Frontal cortex (tissue), 4 donors: ENCODE measurements at places on chromosomes 7 and 10. TPM values are rescaled to one million over a fixed set of nuclear protein-coding genes. Genes with fewer than 3 reads are reported as not detected.

Gene TRPV5
- not detected for total RNA-seq

Gene NAT16
- 0.82 TPM for total RNA-seq

Gene ZNF485
- 8.2 TPM for total RNA-seq

Gene MALRD1
- 1.2 TPM for total RNA-seq

Gene UCMA
- total RNA-seq, result not detected

Gene SRPK2
- total RNA-seq, result 249 TPM

Gene LBX1
- total RNA-seq, result not detected

Gene FKBP6
- not detected for total RNA-seq

DNA sequence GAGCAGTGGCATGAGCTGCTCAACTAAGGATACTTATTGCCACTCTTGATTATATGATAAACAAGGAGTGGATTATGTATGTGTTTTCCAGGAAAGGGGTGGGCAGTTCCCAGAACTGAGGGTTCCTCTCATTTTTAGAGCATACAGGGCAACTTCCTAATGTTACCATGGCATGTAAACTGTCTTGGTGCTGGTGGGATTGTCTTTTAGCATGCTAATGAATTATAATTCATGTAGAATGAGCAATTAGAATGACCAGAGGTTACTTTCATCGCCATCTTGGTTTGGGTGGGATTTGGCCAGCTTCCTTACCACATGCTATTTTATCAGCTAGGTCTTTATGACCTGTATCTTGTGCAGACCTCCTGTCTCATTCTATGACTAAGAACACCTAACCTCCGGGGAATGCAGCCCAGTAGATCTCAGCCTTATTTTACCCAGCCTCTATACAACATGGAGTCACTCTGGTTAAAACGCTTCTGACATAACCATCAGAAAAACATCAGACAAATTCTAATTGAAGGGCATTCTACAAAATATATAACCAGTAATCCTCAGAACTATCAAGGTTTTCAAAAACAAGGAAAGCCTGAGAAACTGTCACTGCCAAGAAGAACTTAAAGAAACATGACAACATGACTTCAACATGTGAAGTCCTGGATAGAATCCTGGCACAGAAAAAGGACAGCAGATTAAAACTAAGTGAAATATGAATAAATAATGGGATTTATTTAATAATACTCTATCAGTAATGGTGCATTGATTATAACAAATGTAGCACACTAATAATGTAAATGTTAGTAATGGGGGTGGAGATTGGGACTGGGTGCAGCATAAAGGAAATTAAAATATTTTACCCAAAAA is 365.0 kb downstream of the SEMA3D start:
- no peak for DNase-seq

- no peak for DNase-seq
Observed at GRCh38 chr10:44259090-44259874, 125.6 kb downstream of the CXCL12 start.

- DNase-seq, result no peak
Observed at GRCh38 chr10:72080042-72080975, 8.0 kb downstream of the SPOCK2 start.

- DNase-seq, result no peak
Observed at GRCh38 chr7:115906731-115907130, 123.8 kb downstream of the TFEC start.

- no peak for DNase-seq
Observed at GRCh38 chr10:110851020-110851612, 20.6 kb upstream of the PDCD4 start.

DNA sequence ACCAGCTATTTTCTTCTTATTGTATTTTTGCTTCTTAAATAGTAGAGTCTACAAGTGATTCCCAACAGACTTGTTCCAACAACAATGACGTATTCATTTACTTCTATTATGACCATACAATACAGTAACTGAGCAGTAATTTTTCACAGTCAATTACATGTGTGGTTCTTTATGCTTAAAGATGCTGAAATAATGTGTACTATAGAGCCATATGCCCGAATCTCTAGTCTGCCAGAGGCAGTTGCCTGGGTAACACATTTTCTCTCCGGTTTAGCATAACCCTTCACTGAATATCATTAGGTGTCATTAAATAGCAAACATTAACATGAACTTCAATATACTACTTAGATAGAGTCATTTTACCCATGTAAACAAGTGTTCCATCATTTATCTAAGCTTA is 75.0 kb downstream of the SLC25A13 start:
- no peak for DNase-seq

DNA sequence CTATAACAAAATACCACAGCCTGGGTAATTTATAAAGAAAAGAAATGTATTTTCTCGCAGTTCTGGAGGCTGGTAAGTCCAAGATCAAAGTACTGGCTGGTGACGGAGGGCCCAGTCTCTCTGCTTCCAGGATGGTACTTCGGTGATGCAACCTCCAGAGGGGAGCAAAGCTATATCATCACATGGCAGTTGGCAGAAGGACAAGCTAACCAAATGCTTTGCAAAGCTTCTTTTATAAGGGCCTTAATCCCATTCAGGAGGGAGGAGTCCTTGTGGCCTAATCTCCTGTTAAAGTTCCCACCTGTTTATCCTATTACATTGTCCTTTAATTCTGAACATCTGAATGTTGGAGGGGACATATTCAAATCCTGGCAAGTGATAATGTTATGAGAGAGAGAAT is 134.1 kb upstream of the SP4 start:
- DNase-seq, result no peak

- peak; percentile 22 for DNase-seq
Observed at GRCh38 chr7:94449151-94449725, 54.5 kb downstream of the COL1A2 start.

DNA sequence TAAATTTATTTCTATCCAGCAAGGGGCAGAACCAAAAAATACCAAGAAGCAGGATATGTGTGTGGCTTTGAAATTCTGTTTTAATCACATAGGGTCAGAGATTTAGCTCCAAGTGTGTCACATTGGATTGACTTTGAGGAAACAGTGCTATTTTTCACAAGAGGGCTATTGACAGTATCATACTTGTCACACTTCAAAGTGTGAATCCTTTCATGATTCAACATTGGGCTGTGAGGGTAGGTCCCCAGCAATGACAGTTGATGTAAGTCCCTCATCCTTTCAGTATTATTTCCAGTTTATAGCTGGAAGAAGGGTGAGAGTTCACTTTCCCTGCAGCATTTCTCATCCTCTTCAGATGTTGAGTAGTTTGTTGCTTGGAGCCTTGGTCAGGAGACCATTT is 7.4 kb downstream of the CCNY start:
- no peak for DNase-seq

DNA sequence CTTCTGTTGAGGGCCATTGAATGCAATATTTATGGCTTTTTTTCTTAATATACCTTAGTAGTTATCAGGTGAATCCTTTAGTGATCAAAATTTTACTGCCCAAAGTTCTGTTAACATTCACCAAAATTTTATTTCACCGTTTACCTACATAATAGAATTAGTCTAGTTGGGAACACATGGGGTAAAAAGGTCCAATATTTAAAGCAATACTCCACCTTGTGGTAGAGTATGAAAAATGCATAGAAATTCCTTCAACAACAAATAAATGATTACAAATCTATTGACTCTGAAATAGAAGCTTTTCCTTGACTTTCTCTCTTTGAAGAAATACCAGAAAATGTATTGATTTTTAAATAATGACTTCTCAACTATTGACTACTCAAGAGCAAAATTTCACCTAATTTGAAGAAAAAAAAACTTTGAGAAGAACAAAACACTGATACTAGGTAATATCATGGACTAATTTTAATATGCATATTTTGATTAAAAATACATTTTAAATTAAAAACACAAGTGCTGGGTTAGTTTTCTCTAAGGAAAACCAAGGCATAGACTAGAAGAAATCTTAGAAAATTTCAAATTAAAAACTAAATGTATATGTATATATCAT is 43.3 kb downstream of the POLR1F start:
- no peak for DNase-seq

DNA sequence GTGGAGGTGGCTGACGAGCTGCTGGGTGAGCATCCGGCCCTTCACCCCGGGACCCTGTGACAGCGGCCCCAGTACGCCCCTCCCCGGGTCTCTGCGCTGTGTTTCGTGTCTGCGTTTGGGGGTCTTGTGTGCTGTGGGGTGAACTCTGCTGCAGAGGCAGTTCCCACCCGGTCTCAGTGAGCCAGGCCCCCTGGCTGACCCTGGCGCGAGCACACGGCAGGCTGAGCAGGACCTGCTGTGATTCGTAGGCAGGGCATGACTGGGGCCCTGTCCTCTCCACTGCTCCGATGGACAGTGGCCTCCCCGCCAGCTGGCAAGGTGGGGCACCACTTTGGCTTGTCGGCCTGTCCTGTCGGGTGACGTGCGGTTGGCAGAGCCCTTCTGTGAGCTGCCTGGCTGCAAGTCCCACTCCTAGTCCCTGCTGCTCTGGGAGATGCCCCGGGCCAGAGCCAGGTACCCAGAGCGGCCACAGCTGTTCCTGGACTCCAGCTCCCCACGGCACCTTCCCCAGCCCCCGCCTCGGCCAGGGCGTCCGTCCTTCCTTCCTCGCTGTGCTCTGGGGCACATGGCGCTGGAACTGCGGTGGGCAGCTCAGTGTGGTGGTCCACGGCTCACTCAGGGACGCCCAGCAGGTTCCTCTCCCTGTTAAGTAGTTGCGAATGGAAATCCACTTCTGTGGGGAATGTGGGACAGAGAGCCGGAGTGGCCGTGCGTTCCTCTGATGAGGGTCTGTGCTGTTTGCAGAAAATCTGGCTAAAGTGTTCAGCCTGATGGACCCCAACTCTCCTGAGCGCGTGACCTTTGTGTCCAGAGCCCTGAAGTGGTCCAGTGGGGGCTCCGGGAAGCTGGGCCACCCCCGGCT is 10.5 kb downstream of the GET4 start:
- DNase-seq, result no peak

DNA sequence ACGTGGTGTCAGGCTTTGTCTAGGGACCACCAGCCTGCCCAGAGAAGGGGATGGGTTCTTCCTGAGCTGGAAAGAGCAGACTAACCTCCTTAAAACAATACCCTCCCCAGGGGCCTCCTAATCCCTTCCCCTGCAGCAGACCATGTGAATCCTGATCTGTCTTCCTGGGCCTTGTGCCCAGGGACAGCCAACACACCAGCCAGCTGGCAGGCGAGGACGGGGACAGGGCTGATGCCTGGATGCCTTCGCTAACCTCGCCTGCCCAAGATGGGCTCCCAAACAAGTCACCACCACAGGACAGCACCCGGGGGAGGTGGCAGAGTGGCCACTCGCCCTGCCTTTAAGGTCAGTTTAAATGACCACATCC is 17.6 kb downstream of the PODXL start:
- DNase-seq, result no peak

DNA sequence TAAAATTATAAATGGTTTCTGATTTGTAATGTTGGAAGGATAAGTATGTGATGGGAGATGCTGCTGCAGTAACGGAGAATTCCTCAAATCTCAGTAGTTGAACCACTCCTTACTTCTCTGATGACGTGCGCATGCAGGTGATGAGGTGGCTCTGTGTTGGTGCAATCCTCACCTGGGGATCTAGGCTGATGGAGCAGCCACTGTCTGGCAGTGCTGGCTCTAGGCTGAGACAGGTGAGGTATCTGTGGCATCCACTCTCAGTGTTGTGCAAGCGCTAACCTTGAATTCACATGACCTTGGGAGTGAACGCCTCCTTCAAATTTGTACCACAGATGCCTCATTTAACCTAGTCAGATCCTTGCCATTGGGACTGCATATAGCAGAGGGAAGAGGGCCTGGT is 35.0 kb downstream of the LHFPL3 start:
- DNase-seq, result no peak

DNA sequence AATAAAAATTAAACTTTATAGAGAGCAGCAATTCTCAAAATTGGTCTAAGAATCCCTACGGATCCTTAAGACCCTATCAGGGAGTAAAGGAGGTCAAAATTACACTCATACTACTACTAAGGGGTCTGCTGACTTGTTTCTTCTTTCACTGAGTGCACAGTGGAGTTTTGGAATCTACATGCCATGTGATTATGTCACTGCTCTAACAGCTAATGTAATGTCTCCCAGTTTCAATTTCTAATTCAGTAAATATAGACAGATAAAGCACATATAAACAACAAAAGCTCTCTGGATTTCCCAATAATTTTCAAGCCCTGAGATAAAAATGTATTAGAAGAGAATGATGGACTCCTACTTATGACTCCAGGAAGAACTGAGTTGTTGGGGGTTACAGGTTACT is 74.6 kb downstream of the WAPL start:
- no peak for DNase-seq

DNA sequence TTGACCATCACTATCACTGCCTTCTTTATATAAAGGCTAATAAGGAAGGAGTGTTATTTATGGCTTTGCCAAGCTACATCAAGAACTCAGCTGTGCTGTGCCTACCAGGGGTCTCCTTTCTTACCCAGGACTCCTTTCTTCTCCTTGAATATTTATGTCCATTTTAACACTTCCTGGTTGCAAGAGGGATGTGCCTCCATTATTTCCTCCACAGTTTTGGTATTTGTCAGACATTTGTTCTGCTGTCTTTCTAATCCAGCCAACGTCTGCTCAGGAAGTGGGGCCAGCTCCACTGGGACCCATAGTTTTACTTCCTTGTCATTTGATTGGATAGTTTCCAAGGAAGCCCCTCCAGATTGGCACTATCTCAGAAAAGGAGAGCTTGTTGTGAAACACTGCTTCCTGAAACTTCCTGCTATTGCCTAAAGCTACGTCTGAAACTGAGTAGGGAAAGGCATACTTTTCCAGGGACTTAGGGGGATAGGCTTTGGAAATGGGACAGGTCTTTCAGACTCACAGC is 6.6 kb upstream of the STRIP2 start:
- DNase-seq, result no peak

DNA sequence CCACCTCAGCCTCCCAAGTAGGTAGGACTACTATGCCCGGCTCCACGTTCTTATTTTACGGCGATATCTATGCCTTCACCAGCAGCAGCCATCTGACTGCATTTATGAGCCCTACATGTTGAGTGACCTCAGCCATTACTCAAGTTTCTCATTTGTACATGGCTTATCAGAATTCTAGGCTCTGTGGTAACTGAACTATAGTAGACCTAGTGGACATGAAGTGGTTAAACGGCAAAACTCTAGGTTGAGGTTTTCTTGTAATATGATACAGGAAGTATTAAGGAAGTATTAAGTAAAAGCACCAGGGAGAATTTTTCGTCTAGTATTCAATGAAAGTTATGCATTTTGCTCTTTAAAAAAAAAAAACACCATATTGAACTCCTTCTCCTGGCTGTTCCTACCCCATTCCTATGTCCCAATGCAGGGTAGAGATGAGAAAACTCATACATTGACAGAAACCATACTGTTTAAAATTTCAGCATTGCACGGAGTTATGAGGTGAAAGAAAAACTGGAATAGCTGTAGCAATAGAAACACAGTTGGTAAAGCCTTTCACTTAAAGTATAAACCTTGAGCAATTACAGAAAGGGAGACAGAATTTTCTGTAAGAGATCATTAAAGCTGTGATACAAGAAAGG is 39.8 kb upstream of the EPC1 start:
- DNase-seq, result no peak

DNA sequence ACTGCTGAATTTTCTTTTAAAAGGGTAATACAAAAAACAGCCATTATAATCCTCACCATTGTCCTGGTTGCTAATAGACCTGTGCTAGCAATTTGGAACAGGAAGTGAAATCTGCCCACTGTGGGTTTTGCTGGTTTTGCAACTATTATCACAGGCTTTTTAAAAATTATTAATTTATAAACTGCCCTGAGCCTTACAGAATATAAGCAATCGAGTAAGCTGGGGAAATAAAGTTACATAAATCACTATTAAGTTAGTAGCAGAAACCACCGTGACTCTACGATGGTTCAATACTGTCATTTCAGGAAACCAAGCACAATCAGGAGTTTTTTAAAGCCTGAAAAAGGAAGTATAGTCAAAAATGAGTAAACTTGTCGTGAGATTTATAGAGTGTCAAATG is 62.3 kb downstream of the TMEM26 start:
- no peak for DNase-seq

- no peak for DNase-seq
Observed at GRCh38 chr7:28507525-28508282, 95.4 kb downstream of the CREB5 start.
